ENCODE measurements at places on chromosomes 1 and 21.
A peak's percentile ranks its signal among the peaks of the same experiment; 100 is the strongest.

DNA sequence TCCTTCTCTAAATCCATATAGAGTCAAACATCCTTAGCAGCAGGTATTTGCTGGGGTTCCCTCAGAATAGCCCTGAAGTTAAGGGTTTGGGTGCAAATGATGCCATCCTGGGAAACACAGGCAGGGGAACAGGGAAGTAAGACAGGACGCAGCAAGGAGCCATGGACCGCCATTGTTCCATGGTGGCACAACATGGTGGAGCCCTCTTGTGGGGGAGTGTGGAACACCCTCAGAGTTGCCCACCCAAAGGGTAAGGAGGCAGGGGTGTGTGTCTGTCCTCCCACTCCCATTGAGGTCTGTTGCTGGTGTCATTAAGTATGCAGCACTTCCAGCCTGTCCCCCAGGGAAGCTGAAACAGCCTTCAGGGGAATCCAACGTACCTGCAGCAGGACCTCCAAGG lies 20.4 kb upstream of the RCAN1 start:
- DNase-seq = no peak

DNA sequence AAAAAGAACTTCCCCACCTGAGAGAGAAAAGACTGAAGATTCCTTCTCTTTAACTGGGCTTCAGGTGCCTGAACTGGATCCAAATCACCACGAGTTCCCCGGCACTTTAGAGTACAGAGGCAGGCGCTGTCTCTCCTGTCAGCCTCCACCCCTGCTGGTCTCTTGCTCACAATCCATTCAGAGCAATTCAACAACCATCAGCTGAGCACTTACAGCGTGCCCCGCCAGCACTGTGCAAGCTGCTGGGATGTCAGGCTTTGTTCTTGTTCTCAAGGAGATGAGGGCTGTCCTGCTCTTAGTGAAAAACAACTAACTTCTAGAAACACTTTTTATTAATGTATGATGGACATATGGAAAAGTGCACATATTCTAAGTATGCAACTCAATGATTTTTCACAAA lies 68.7 kb upstream of the VAMP3 start:
- DNase-seq = no peak

DNA sequence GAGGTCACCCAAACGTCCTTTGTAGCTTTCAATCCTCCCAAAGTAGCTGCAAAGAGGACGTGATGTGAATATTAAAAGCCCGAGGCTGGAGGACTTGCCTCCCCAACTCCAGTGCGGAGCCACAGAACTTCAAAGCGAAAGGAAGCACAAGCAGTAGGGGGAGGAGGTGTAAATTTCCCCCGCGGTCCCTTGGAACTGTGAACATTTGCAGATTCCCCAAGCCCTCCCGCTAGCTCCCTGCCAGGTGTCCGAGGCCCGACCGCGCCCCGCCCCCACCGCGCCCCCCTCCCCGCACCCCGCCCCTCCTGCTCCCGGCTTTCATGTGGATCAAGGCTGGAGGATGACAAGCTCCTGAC lies 41.5 kb upstream of the HAO2 start:
- no peak for DNase-seq

GRCh38 chr21:35034203-35034926 lies 14.7 kb downstream of the RUNX1 start:
- no peak for DNase-seq

DNA sequence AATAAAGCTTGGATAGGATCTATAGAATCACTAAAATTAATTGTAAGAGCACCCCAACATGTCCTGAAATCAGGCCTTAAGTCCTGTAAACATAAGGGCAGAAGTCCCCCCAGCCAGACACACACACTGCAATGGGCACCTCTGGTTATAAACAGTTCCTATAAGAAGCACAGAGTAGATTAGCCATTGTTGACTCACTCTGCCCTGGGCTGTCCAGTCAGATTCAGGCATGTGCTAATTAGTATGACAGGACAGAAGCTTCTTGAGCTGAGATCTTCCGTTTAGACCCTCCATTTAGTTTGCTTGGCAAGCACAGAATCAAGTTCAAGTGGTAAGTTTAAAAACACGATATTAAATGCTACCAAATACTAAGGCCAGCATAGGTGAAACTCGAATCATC lies 11.8 kb upstream of the DENND1B start:
- no peak for DNase-seq

DNA sequence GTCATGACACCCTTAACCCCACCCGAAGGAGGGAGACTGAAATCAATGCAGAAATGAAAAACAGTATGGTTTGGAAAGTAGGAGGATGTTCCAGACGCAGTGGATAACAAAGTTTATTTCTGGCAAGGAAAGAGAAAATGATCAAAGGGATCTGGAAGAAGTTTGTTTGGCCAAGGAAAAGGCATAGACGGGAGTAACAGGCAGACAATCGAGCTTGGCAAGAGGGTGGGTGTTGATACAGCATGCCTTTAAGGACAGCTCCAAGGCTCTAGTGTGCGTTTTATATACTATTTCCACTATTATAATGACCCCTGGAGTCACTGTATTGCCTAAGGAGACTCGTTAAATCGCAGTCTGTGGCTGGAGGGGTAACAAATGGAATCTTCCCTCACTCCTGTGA lies 303.7 kb upstream of the RUNX1 start:
- DNase-seq = no peak

GRCh38 chr1:183582021-183582713 lies 8.1 kb downstream of the NCF2 start:
- DNase-seq = no peak

- DNase-seq = no peak
These were observed 795.1 kb downstream of the BRINP3 start for GRCh38 chr1:189682591-189682990.

- DNase-seq = no peak
These were observed 28.0 kb upstream of the RNF2 start for GRCh38 chr1:185017338-185017737.

DNA sequence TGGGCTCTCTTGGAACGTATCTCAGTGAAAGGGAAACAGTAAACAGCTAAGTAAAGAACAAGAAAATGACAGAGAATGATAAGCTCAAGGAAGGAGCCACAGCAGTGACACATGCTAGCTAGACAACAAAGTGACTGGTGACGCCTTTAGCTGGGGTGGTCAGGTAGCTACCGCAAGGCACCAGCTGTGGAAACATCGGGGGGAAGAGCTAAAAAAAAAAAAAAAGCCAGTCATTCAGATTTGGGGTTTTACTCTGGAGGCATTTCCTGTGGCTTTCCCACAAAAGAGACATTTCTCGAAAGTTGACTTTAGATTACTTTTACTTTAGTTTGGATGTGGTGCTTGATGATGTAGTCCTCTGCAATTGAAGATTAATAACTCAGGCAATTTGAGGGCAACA lies 2.1 kb downstream of the FHAD1 start:
- DNase-seq = peak; percentile 61

DNA sequence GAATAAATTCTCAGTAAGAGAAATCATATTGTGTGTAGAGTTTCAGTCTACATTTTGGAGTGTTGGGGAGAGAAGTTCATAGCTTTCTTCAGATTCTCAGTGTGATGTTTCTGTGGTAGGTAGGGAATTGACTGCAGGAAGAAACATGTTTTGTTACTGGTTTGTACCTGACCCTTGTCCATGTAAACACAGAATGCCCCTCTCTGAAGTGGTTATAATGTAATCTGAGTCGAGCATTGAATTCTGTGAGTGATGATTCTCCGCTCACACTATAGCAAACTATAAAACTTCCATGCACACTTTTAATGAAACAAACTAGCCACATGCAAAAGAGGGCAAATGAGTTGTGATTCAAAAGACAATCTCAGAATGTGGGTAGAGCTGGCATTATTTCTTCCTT lies 433.2 kb downstream of the USP25 start:
- DNase-seq = no peak

DNA sequence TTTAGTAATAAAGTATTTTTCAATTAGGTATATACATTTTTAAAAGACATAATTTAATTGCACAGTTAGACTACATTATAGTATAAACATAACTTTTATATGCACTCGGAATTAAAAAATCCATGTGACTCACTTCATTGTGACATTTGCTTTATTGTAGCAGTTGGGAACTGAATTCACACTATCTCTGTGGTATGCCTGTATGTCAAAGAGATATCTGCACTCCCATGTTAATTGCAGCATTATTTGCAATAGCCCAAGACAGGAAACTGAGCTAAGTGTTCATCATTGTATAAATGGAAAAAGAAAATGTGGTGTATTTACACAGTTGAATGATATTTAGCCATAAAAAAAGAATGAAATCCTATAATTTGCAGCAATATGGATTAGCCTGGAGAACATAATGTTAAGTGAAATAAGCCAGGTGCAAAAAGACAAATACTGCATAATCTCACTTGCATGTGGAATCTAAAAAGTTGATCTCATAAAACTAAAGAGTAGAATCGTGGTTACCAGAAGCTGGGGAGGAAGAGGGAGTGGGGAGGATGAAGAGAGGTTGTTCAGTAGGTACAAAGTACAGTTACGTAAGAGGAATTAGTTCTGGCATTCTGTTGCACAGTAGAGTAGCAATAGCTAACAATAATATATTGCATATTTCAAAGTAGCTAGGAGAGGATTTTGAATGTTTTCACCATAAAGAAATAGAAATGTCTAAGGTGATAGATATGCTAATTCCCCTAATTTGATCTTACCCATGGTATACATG lies 64.8 kb downstream of the DPT start:
- no peak for DNase-seq

GRCh38 chr1:209670441-209671082 lies 4.7 kb upstream of the G0S2 start:
- no peak for DNase-seq

DNA sequence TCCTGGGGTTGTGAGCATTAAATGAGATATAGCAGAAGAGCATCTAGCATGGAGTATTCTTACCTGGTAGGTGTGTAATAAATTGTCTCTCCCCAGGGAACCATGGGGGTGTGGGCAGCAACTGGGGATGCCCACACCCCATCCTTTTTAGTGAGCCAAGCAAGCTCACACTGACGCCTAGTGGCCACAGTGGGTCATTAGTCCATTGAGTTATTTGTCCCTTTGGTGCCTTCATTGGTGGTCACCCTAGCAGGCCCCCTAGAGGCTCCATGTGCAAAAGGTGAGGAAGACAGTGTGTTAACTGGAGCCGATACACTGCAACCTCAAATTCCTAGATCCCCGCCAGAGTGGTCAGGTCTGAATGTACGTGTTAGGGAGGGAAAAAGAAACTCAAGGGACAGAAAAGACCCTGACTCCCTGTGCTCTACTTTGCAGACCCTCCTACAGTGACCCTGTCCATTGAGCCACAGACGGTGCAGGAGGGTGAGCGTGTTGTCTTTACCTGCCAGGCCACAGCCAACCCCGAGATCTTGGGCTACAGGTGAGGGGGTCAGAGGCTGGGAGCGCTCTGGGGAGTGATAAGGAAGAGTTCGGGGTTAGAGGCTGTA lies 93.3 kb upstream of the CD1D start:
- DNase-seq = no peak

DNA sequence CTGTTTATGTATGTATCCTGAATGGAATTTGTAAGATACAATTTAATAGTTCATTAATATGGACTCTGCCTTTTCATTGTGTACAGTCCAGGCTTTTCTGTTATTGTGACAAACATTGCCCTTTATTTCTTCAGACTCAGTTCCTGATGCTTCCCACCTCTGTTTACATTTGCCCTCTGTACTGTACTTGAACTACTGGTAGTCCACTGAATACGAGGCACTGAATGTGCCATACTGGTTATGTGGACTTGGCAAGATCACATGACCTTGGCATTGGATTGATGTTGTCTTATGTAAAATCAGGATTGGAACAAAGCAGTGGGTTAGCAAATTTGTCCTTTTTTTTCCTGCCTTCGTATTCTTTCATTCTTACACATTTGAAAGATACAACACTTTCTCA lies 27.8 kb downstream of the RALGPS2 start:
- no peak for DNase-seq

- DNase-seq = no peak
These were observed 79.0 kb upstream of the KRTAP19-8 start for GRCh38 chr21:31117128-31117916.

DNA sequence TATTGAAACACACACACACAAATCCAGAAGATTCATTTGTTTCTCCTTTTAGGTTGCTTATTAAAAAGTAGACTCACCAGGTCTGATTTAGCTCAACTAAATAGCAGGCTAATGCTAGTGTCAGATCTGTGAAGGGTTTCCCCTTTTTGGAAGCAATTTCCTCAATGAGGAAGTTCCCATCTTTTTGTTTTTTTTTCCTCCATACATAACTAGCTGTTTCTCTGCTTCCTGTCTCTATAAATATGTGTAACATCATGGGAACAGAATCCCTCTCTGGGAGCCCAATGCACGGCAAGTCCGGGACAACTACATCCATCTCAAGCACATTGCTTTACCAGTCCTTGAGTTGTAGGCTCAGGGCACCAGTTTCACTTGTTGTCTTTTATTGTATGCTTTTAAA lies 1421.1 kb downstream of the PLA2G4A start:
- DNase-seq = no peak

DNA sequence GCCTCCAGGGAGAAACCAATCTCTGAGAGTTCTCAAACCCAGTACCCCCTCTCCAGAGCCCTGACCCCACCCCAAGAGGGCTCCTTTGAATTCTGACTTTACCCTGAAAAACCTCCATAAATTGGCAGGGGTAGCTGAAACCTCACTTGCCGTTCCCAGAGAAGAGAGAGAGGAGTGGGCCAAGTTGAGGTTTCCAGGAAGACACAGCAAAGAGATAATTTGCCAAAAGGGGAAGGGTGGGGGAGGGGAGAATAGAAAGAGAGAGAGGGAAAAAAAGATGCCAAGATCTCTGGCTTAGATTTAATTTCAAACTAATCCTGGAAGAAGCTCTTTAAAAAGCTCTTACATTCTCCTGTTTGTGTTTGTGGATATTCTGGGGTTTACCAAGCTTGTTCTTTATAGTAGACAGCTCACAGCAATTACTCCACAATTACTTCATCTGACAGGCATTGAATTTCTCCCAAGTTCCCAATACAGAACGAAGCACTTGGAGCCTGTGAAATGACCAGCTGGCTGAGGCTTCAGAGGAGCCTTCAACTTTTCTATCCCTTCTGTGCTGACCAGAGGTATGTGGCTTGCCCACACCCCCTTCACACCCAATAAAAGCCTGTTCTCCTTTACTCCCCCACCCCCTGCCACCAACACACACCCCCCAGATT lies 1.1 kb upstream of the GRHL3 start:
- DNase-seq = no peak

DNA sequence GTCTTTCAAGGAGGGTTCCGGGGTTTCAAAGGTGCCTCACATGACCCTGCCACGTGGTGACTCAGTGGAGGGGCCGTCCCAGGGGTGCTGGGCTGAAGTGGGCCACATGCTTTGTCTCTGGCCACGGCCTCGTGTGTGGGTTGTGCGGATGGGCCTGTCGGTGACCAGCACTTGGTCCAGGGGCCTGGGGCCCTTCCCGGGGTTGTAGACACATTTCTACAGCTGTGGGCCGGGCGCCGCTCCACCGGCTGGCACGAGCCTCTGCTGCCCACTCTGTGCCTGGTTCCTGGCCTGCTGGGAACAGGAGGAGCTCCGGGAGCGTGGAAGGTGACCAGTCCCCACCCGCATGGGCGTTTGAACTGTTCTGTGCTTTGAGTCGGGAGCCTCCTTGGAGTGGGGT lies 75.4 kb upstream of the TTC34 start:
- no peak for DNase-seq

All from central memory CD4-positive, alpha-beta T cell (primary cell).